Hematopoietic multipotent progenitor cell treated with erythropoietin and hydrocortisone succinate and interleukin-3 and kit ligand, for 15 days (in vitro differentiated cells): ENCODE measurements at places on chromosomes 1 and 21.

- peak; percentile 75 for DNase-seq
These were observed 504.2 kb downstream of the SMYD3 start for GRCh38 chr1:246002725-246003441.

- DNase-seq: no peak
These were observed 36.9 kb upstream of the DISP1 start for GRCh38 chr1:222777977-222778376.

GRCh38 chr1:183443011-183443410 lies 24.8 kb upstream of the NMNAT2 start:
- no peak for DNase-seq

DNA sequence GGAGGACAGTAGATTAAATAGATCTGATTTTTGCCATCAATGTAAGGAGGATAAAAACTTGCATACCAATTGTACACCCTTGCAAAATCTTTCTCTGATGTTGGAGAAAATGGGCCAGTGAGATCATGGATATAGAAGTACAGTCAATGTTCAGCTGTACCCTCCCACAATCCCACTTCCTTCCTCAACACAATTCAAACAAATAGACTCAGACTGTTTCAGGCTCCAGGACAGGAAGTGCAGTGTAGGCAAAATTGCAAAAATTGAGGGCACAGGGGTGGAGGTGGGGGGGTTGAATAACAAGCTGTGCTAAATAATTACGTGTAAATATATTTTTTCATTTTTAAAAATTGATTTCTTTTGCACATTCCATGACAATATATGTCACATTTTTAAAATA lies 3.9 kb upstream of the IFI44 start:
- DNase-seq: no peak

GRCh38 chr1:187568067-187568466 lies 739.3 kb downstream of the PLA2G4A start:
- no peak for DNase-seq

- no peak for DNase-seq
These were observed 1471.7 kb upstream of the B3GALT2 start for GRCh38 chr1:194658090-194658439.

DNA sequence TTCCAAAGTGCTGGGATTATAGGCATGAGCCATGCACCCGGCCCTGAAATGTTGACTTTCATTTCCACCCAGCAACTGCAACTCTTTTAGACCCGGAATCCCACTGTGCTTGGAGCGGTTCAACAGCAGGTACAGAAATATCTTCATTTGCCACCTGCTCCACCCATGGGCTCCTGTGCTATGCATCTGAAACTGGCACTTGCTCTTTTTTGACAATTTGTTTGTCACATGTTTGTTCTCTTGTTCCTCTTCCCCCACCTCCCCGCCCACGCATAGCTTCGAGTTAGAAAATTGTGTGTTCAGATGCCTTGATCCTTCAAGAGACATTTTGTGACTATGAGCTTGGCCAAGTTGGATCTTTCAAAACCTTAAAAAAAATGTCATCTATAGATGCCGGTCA lies 2.4 kb upstream of the IFNLR1 start:
- no peak for DNase-seq

- DNase-seq: no peak
These were observed 165.0 kb upstream of the EDN2 start for GRCh38 chr1:41649396-41650027.

DNA sequence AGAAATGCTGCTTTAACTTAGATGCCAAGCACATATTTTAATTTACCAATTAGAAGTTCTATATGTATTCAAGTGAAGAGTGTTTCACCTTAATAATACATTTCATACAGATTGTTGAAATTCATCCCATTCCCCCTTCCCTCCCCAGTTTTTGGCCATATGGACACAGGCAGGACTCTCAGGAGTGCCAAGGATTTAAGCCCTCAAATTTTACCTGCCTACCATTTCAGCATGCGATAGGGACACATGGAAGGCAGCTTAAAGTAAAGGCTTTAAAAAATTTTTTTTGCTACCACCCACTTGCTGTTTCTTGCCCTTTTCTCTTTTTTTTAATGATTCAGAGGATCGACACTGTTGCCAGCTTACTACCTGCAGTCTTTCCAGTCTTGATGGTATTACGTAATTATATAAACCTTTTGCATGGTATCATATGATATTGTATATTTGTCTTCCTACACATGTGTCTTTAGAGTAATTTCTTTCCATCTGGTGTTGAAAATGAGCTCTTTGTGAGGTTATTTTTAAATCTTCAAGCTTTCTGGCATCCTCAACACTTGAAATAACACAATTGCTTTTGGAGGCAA lies 7.0 kb downstream of the EPB41 start:
- DNase-seq: no peak

- DNase-seq: no peak
These were observed 106.4 kb downstream of the TGFBR3 start for GRCh38 chr1:91779548-91780021.

DNA sequence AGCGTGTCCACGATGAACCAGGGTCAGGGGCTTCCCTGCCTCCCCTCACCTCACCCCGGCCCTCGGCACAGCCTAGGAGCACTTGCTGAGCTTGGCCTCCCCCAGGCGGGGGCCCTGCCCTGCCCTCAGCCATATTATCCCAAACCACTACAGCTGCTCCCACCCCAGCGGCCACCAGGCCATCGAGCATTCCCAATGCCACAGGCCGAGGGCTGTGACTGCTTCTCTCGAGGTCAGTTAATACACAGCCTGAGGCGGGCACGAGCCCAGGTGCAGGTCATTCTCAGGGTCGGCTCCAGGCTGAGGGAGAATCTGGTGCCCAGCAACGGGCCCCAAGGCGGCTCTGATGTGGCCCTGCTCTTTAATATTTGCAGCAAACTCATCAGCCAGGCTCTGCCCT lies 8.4 kb upstream of the GPR153 start:
- no peak for DNase-seq

DNA sequence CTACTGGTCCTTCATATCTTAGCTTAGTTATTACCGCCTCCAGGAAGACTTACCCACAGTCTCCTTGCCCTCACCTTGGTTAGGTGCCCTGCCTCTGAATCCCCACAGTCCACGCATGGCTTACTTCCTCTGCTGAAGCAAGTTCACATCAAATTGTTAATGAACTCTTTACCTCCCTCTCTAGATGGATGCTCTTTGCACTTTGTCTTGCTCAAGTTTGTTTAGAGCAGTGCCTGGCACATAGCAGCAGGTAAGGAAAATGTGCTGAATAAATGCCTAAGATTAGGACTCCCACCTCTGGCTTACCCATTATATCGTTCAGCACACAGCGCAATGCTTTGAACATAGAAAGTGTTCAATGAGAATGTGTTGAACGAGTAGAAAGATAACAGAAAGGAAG lies 90.5 kb downstream of the BEND5 start:
- DNase-seq: no peak

GRCh38 chr1:229425564-229426159 lies 8.2 kb downstream of the ACTA1 start:
- DNase-seq: no peak

- DNase-seq: no peak
These were observed 24.2 kb downstream of the SNRNP40 start for GRCh38 chr1:31272369-31272768.

GRCh38 chr21:21039624-21040170 lies 41.5 kb downstream of the NCAM2 start:
- DNase-seq: no peak

DNA sequence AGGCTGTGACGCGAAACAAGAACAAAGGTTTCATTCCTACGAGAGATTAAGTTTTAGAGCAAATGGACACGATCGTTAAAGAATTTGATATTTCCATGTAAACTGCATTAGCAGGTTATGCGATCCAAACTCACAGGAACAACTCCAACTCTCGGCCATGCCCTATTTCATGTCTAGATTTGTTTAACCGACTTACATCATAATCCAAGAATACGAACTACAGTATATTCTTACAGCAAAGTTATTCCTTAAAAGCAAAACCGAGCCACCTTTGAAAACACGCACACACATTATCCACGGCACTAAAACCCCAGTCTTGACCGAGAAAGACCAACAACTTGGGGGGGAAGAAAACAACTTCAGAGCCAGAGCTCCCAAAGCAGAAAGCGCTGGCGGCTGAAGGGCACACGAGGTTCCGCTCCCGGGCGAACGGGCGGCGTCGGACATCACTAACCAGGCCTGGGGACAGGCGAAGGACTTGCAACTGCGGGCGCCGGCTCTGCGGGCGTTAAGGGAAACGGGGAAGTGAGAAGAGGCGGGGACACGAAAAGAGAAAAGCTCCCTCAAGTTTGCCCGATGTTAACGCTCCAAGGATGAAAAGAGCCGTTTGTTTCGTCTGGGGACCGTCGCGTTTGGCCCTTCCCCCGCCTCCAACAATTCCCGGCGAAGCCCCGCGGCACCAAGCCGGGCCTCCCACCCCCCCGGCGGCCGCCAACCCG lies 690 bp downstream of the B3GALNT2 start:
- DNase-seq: peak; percentile 51

GRCh38 chr1:1344655-1345361 lies 4.4 kb downstream of the DVL1 start:
- DNase-seq: peak; percentile 25

DNA sequence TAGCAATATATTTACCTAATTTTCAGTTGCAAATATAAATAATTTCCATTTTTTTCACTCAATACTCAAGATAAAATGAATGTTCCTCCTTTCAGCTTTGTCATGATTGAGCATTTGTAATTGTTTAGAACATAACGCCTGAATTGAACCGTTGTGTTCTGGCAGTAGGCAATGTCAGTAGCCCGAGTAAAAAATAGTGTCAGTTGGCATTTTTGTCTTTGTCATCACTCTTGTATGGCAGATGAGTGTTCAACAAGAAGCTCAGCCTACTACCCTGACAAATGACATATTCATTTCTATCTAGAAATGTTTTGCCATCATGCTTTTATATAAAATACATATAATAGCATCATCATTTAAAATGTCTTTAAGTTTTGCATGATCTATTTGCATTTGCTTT lies 691.4 kb upstream of the NCAM2 start:
- no peak for DNase-seq
